ENCODE measurements at places on chromosomes 13 and 19. TPM values are rescaled to one million over a fixed set of nuclear protein-coding genes. Genes with fewer than 3 reads are reported as not detected.

The ZNF547 gene
- 2.6 TPM for total RNA-seq

The LINGO3 gene
- not detected for total RNA-seq

The NLRP11 gene
- not detected for total RNA-seq

The SOX1 gene
- total RNA-seq, result not detected

The ZNF583 gene
- total RNA-seq, result 6.2 TPM

The SHISA2 gene
- total RNA-seq, result 0.66 TPM

The MEIOSIN gene
- not detected for total RNA-seq

The HS6ST3 gene
- 4.9 TPM for total RNA-seq

The SLC27A5 gene
- total RNA-seq, result 9.8 TPM

The LIN7B gene
- total RNA-seq, result 9.7 TPM

The MCF2L gene
- 49.2 TPM for total RNA-seq

The CYP4F3 gene
- 0.90 TPM for total RNA-seq

The TMPRSS9 gene
- 0.27 TPM for total RNA-seq

The PRR22 gene
- total RNA-seq, result 1.4 TPM

The PDE4C gene
- 1.7 TPM for total RNA-seq

The ZNF296 gene
- total RNA-seq, result 0.19 TPM

The CERS4 gene
- total RNA-seq, result 23.6 TPM

The LGALS14 gene
- total RNA-seq, result not detected

The LILRB2 gene
- total RNA-seq, result 10.2 TPM

The NOVA2 gene
- total RNA-seq, result 18.2 TPM

The PABPC3 gene
- total RNA-seq, result 0.23 TPM

The GRK1 gene
- not detected for total RNA-seq

The TMEM255B gene
- 36.6 TPM for total RNA-seq

The ZNF738 gene
- 5.2 TPM for total RNA-seq

The FXYD7 gene
- total RNA-seq, result 0.63 TPM

The RDH13 gene
- total RNA-seq, result 14.4 TPM

The SLC7A9 gene
- 0.26 TPM for total RNA-seq

The FUT6 gene
- not detected for total RNA-seq

The ZNF665 gene
- 4.4 TPM for total RNA-seq

The ATP4B gene
- total RNA-seq, result not detected

The C19orf85 gene
- not detected for total RNA-seq

The POLD1 gene
- 13.2 TPM for total RNA-seq

The EMC10 gene
- total RNA-seq, result 79.6 TPM

The GJA3 gene
- 0.42 TPM for total RNA-seq

The IFNL1 gene
- not detected for total RNA-seq

The FGF9 gene
- total RNA-seq, result 6.1 TPM
